RPMI8226 (cell line): ENCODE measurements at places on chromosomes 3 and 15.

- DNase-seq = no peak
Measured at GRCh38 chr3:24145981-24146822, 201.1 kb downstream of the NR1D2 start.

GRCh38 chr15:69121198-69121828 is 39.1 kb upstream of the GLCE start:
- DNase-seq = no peak

GRCh38 chr3:185114756-185115155 is 38.1 kb downstream of the C3orf70 start:
- no peak for DNase-seq

DNA sequence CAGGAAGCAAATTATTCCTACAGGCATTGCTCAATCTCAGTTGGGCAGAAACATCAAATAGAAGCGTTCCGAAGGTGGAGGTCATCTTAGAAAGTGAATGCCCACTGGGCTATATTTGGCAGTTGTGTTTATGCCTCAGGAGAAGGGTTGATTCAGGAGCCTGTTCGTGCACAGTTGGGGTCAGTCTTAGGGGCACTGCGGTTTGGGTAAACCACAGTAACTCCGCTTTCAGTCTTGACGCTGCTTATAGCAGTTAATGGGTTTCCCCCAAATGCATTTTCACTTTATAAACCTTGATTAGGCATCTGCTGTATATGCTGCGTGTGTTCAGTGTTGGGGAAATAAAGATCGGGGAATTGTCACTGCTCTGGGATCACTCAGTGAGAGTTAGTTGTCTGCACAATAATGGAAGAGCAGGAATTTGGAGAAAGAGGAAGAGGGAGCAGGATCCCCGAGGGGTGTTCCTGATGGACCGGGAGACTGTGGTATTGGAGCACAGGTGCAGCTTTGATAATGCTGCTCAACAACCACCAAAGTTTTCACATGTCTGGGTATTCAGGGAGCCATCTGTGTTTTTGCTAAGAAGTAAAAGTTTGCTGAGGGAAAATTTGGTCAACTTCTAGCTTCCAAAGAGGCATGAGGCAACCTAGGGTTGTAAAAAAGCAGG is 124.3 kb upstream of the EIF1B start:
- peak; percentile 23 for DNase-seq

GRCh38 chr3:158384019-158384418 is 187.0 kb upstream of the MLF1 start:
- DNase-seq = no peak

- DNase-seq = no peak
Measured at GRCh38 chr3:110806924-110807323, 264.7 kb upstream of the NECTIN3 start.

DNA sequence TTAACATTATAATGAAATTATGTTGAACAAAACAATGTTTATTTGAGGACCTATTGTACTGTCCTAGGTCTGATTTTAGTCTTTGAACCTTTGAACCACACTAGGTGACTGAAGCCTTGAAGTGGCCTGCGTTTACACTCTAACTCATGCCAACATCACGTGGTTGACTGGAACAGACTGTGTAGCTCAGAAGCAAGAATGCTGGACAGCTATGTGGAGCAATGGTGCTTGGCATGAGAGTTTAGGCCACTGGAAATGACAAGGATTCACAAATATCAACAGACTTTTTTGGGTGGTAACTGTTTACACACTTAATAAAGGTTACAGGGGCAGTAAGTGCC is 391.5 kb downstream of the RAP2B start:
- no peak for DNase-seq

- DNase-seq = no peak
Measured at GRCh38 chr15:38860253-38860652, 295.6 kb upstream of the RASGRP1 start.

- no peak for DNase-seq
Measured at GRCh38 chr3:3080309-3080708, 29.9 kb downstream of the IL5RA start.

GRCh38 chr15:80171787-80172186 is 19.0 kb downstream of the FAH start:
- DNase-seq = no peak

- DNase-seq = no peak
Measured at GRCh38 chr3:67461667-67462142, 192.7 kb downstream of the SUCLG2 start.
